Liver (tissue), 10 donors: ENCODE measurements at places on chromosomes 5 and 9. TPM values are rescaled to one million over a fixed set of nuclear protein-coding genes. Genes with fewer than 3 reads are reported as not detected.

DNA sequence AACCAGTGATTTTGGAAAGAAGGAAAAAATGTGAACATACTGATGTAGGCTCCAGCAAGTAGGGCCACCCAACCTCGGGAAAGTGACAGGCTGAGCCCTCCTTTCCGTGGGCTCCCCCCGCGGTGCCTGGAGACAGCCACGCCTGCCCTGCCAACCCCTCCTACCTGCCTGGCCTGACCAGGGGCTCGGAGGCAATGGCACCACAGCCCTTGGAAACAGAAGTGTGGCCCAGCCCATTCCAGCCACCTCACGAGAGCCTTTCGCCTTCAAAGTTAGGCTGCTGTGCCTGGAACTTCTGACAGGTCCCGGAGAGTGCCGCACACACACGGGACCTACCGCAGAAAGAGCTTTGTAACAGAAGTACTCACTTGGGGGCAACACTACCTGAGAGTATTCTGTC is 49.5 kb upstream of the LRRC14B start:
- H3K4me3 ChIP-seq, result no peak overlapping the region
- H3K27ac ChIP-seq, result no peak overlapping the region
- H3K27me3 ChIP-seq, result no peaks in the 10 kb centered on the region
- H3K36me3 ChIP-seq, result no peaks in the 10 kb centered on the region
- H3K4me1 ChIP-seq, result no peaks in the 10 kb centered on the region
- DNase-seq, result no peak

Gene PRKAA1
- total RNA-seq, result 105 TPM

DNA sequence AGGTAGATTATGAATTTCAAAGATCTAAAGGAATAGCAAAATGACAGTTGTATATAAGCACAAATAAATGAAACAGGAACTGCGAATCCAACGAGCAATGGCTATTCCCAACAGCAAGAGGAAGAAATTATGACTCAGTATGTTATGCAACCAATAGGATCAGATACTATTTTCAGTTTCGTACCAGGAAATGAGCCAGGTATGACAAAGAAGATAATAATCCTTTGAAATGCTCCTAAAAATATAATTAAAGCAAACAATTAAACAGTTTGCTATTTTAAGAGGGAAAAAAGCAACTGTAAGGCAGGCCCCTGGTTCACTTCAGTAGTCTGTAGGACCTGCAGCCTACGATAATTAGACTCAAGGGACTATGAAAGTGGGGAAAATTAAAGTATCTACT is 58.9 kb downstream of the AUH start:
- no peaks in the 10 kb centered on the region for H3K4me1 ChIP-seq
- no peaks in the 10 kb centered on the region for H3K27me3 ChIP-seq
- H3K4me3 ChIP-seq, result no peak overlapping the region
- peak overlapping the region; percentile 9 for H3K27ac ChIP-seq
- H3K36me3 ChIP-seq, result no peaks in the 10 kb centered on the region

Gene SAXO1
- under 0.01 TPM for total RNA-seq

Gene HSD17B4
- 699 TPM for total RNA-seq

Gene ANKRD55
- 1.0 TPM for total RNA-seq

DNA sequence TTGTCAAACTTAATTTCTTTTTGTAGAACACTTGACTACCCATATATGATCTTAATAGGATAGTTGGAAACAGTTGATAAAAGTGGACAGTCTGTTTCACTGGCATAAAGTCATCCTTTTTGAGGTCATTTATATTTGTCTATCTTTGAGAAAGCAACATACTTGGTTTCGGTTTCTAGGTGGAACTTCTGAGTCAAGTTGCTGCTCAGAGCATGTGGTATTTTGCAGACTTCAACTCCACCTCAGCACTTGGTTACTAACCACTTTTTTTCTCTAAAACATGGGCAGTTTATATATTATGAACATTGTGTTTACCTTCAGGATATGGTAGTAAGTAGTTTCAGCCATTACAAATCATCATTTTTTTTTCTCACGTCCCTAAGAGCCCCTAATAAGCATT is 1749.0 kb upstream of the C9orf72 start:
- H3K27ac ChIP-seq, result no peak overlapping the region
- H3K4me3 ChIP-seq, result no peak overlapping the region
- no peaks in the 10 kb centered on the region for H3K4me1 ChIP-seq
- DNase-seq, result no peak

- H3K4me3 ChIP-seq, result no peak overlapping the region
- DNase-seq, result peak; percentile 43
These were observed 101.7 kb upstream of the PITX1 start for GRCh38 chr5:135135530-135136226.

DNA sequence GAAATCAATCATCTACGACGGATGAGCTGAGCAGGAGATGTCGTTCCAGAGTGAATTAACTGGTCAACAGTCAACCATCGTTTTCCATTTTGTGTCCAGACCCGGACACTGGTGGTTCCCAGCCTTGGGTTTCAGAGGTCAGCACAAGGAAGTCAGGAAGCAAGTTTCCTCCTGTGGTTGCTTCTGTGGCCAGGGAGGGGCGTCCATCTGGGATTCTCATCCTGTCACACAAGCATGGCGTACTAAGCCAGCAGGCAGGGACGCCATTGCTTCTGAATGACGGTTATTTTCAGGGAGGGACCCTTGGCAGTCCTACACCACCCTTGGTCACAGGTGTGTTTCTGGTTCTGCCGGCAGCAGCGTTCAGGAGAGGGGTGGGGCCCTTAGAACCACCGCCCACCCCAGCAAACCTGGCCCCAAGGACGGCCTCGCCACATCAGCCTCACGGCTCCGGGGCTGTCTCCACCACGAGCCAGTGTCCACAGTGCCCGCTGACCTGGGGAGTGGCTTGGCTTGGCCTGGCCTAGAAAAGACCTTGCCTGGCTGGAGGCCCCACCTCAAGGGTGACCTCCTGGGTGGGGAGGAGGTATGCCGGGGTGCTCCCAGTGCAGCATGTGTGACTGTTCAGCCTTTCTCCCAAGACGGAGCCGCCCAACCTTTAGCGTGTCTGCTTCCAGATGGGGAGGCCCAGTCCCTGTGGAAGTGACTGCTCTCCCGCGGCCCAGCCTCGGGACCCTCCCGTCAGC is 25.2 kb downstream of the NDUFS6 start:
- H3K27ac ChIP-seq, result no peak overlapping the region

Gene C9orf153
- total RNA-seq, result 0.67 TPM

- H3K4me1 ChIP-seq, result no peaks in the 10 kb centered on the region
- no peaks in the 10 kb centered on the region for H3K27me3 ChIP-seq
- no peak overlapping the region for H3K27ac ChIP-seq
These were observed 30.0 kb downstream of the CARD6 start for GRCh38 chr5:40871177-40871576.

- peaks cover 6% of the 10 kb centered on the region for H3K36me3 ChIP-seq
- H3K27ac ChIP-seq, result no peak overlapping the region
- no peak for DNase-seq
These were observed 38.1 kb downstream of the RNF145 start for GRCh38 chr5:159171274-159171673.

DNA sequence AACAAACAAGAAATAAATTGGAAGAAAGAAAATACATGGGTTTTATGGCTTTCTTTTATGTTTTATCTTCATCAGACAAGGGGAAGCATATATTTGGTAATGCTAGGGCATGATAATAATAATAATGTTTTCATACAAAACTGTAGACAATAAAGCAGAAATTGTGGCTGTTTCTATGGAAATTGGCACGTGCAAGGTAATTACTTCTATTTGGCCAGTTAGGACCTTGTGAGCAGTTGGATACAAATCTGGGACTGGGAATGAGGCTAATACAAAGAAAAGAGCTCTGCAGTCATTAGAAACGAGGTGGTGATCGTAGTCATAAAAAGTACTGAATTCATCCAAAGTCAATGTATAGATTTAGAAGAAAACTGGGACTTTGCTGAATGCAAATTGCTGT is 233.6 kb downstream of the EFNA5 start:
- H3K4me1 ChIP-seq, result no peaks in the 10 kb centered on the region
- no peak overlapping the region for H3K27ac ChIP-seq
- H3K36me3 ChIP-seq, result no peaks in the 10 kb centered on the region
- no peak for DNase-seq

GRCh38 chr5:6436715-6437331 is 11.8 kb upstream of the UBE2QL1 start:
- H3K27me3 ChIP-seq, result no peaks in the 10 kb centered on the region
- no peak for DNase-seq
- H3K4me1 ChIP-seq, result no peaks in the 10 kb centered on the region
- no peaks in the 10 kb centered on the region for H3K36me3 ChIP-seq
- H3K4me3 ChIP-seq, result no peak overlapping the region

Gene PCDHGA3
- total RNA-seq, result 0.09 TPM

Gene TXNDC8
- not detected for total RNA-seq

- no peaks in the 10 kb centered on the region for H3K36me3 ChIP-seq
- no peaks in the 10 kb centered on the region for H3K27me3 ChIP-seq
- H3K27ac ChIP-seq, result no peak overlapping the region
- H3K4me3 ChIP-seq, result no peak overlapping the region
These were observed 89.8 kb downstream of the PIK3R1 start for GRCh38 chr5:68305223-68305870.

- H3K27ac ChIP-seq, result no peak overlapping the region
- no peaks in the 10 kb centered on the region for H3K4me1 ChIP-seq
- no peak overlapping the region for H3K4me3 ChIP-seq
These were observed 170.5 kb downstream of the EPB41L4A start for GRCh38 chr5:112248623-112249022.

Gene SSBP2
- 4.3 TPM for total RNA-seq

- DNase-seq, result no peak
- no peaks in the 10 kb centered on the region for H3K4me1 ChIP-seq
- no peaks in the 10 kb centered on the region for H3K36me3 ChIP-seq
- no peak overlapping the region for H3K4me3 ChIP-seq
- peaks cover 3% of the 10 kb centered on the region for H3K27me3 ChIP-seq
These were observed 106.9 kb upstream of the COL5A1 start for GRCh38 chr9:134534661-134535080.

DNA sequence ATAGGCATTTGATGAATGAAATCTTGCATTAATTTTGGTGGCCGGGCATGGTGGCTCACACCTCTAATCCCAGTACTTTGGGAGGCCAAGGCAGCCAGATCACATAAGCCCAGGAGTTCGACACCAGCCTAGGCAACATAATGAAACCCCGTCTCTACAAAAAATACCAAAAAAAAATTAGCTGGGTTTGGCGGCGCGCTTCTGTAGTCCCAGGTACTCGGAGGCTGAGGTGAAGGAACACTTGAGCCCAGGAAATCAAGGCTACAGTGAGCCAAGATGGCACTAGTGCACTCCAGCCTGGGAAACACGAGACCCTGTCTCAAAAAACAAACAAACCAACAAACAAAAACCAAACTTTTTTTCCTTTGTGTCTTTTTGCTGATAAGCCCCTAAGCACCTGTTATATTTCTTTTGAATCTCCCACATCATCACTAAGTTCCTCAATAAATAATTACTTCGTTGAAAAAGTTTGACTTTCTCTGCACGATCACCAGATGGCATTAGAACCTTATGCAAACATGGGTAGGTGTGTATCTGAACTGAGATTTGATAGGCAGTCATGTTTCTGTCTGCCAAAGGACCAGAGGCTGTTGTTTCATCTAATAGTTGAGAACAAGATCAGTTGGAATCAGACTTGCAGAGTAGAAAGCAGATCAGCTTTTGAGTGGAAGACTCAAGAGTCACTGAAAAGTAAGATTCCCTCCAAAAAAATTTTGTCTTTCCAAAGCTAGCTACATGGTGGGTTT is 5.5 kb upstream of the MATR3 start:
- DNase-seq, result no peak
- no peak overlapping the region for H3K4me3 ChIP-seq
- H3K4me1 ChIP-seq, result peaks cover 3% of the 10 kb centered on the region
- H3K27ac ChIP-seq, result no peak overlapping the region
- H3K36me3 ChIP-seq, result no peaks in the 10 kb centered on the region

Gene TNC
- 6.3 TPM for total RNA-seq

GRCh38 chr5:179185941-179186411 is 125.8 kb downstream of the ZNF354C start:
- no peak for DNase-seq
- H3K4me3 ChIP-seq, result no peak overlapping the region
- no peaks in the 10 kb centered on the region for H3K27me3 ChIP-seq
- H3K4me1 ChIP-seq, result no peaks in the 10 kb centered on the region

Gene ECPAS
- 32.2 TPM for total RNA-seq

Gene HEMGN
- total RNA-seq, result 0.08 TPM

- no peaks in the 10 kb centered on the region for H3K4me1 ChIP-seq
- no peak overlapping the region for H3K27ac ChIP-seq
- H3K36me3 ChIP-seq, result no peaks in the 10 kb centered on the region
- DNase-seq, result no peak
- peaks cover 2% of the 10 kb centered on the region for H3K27me3 ChIP-seq
These were observed 89.9 kb downstream of the CTNND2 start for GRCh38 chr5:11814373-11814772.
